ENCODE measurements at places on chromosomes 1 and 21.
A peak's percentile ranks its signal among the peaks of the same experiment; 100 is the strongest.

DNA sequence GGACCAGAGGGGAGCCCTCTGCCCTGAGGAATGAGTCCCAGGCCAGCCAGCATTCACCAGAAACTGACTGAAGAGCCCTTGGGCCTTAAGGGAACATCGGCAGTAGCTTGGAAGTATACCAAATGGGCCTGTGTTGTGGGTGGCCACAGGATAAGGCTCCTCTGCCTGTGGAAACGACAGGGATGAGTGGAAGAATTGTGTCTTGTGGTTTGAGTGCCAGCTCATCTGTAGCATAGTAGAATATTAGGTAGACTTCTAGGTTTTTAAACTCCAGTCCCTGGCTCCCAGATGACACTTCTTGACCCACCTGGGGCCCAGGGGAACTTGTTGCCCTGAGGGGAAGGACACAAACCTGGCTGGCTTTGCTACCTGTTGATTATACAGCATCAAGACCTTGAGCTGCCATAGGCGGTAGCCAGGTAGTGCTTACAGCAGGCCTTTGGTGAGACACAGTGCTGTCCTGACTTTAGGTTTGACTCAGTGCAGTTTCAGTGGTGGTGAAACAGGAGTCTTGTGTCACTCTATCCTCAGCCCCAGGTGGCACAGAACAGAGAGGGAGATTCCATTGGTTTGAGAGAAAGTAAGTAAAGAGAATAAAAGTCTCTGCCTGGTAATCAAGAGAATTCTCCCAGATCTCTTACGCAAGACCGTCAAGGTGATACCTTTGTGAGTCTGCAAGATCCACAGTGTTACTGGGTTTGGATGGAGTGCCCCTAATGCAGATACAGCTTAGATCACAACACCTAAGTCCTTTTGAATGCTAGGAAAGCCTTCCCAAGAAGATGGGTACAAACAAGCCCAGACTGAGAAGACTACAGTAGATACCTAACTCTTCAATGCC, 50.2 kb downstream of the RABGAP1L start:
- DNase-seq = no peak

- DNase-seq = no peak
Measured at GRCh38 chr1:111598544-111598943, 21.0 kb upstream of the RAP1A start.

DNA sequence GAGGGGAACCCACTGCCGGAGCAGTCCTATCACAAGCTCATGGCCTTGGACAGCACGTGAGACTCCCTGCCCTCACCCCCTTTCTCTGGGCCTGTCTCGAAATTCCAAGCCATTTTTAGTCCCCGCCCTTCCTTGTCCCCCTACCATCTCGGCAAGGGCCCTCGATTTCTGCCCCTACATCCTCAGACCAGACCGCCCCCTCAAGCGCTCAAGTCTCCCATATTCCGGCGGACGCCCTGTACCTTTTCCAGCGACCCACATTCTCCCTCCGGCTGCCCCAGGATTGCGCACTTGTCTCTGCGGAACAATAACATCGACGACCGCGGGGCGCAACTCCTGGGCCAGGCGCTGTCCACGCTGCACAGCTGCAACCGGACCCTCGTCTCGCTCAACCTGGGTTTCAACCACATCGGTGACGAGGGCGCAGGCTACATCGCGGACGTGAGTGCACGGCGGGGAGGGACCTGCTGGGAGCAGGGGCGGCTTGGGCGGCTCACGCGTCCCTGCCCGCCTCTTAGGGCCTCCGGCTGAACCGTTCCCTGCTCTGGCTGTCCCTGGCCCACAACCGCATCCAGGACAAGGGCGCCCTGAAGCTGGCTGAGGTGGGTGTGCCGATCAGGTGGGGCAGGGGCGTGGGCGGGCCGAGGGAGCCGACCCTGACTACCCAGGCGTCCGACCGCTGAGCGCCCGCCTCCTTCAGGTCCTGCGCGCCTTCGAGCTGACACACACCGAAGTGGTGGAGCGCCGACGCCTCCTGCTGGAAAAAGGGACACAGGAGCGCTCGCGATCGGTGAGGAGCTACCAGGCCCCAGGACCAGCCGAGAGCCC, 7.0 kb downstream of the LRRC71 start:
- no peak for DNase-seq

GRCh38 chr1:36948147-36948546, 86.2 kb downstream of the GRIK3 start:
- no peak for DNase-seq

DNA sequence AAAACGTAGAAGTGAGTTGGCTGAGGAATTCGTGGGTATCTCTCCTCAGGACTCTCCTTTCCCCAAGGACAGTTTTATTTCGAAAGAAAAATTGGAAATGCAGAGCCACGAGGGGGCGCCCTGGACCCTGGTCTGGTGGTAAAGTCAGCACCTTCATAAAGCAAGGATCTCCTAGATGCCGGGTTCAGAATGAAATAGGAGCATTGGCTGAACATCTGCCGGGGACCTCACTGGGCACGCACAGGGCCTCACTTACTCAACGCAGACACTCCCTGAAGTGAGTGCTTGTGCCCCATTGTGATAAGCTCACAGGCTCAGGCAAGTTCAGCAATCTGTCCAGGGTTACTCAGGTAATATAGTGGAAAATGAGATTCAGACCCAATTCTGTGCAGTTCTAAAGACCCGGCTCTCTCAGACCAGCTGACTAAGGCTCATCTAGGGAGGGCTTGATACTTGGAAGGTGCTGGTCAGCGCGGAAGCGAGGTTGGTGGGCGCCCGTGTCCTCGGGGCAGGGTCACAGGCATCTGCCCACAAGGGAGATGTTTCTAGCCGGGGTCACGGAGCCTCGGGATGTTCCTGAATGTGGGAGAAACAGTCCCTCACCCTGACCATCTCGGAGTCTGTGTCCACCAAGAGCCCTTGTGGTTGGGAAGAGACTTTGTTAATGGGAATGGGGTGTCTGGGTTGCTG, 55.7 kb upstream of the ETV3 start:
- peak; percentile 60 for DNase-seq

Measured in LoVo (cell line).